ENCODE measurements at places on chromosomes 13 and 19.
A peak's percentile ranks its signal among the peaks of the same experiment; 100 is the strongest.

GRCh38 chr13:71780546-71780945, 86.5 kb downstream of the DACH1 start:
- no peak overlapping the region for H3K4me3 ChIP-seq
- no peak overlapping the region for H3K27ac ChIP-seq
- no peak for DNase-seq
- H3K27me3 ChIP-seq, result no peaks in the 10 kb centered on the region
- no peaks in the 10 kb centered on the region for H3K36me3 ChIP-seq
- H3K4me1 ChIP-seq, result no peaks in the 10 kb centered on the region

- H3K4me3 ChIP-seq, result no peak overlapping the region
- no peaks in the 10 kb centered on the region for H3K4me1 ChIP-seq
- H3K27me3 ChIP-seq, result no peaks in the 10 kb centered on the region
- DNase-seq, result no peak
- no peak overlapping the region for H3K27ac ChIP-seq
These were observed 16.6 kb upstream of the NPAS1 start for GRCh38 chr19:47002853-47003610.

DNA sequence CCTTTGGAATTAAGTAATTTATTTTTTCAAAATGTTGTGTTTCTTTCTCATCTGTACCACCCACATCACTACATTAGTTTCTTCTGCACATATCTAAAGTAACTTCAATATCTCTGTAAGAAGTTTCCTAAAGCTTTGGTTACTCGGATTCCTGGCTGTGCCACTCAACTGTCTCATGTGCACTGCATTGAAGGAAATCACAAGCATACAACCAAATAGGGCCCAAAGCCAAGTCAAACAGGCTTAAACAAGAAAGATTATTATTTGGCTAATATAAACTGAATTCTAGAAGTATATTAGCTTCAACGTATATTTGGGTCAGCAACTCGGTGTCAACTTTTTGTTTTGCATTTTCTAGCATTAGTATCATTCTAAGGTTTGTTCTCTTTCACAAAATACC, 1647.6 kb upstream of the SPRY2 start:
- no peaks in the 10 kb centered on the region for H3K36me3 ChIP-seq
- no peaks in the 10 kb centered on the region for H3K27me3 ChIP-seq

- no peaks in the 10 kb centered on the region for H3K36me3 ChIP-seq
- DNase-seq, result no peak
- no peak overlapping the region for H3K27ac ChIP-seq
- no peaks in the 10 kb centered on the region for H3K27me3 ChIP-seq
These were observed 71.1 kb downstream of the MZT1 start for GRCh38 chr13:72656357-72656756.

GRCh38 chr13:113843864-113844556, 19.9 kb downstream of the GAS6 start:
- no peak overlapping the region for H3K27ac ChIP-seq
- H3K4me1 ChIP-seq, result no peaks in the 10 kb centered on the region
- no peak for DNase-seq
- no peaks in the 10 kb centered on the region for H3K27me3 ChIP-seq

- no peak overlapping the region for H3K4me3 ChIP-seq
- no peak overlapping the region for H3K27ac ChIP-seq
- DNase-seq, result no peak
- H3K36me3 ChIP-seq, result no peaks in the 10 kb centered on the region
These were observed 8.9 kb upstream of the TRPC4 start for GRCh38 chr13:37878496-37878895.

DNA sequence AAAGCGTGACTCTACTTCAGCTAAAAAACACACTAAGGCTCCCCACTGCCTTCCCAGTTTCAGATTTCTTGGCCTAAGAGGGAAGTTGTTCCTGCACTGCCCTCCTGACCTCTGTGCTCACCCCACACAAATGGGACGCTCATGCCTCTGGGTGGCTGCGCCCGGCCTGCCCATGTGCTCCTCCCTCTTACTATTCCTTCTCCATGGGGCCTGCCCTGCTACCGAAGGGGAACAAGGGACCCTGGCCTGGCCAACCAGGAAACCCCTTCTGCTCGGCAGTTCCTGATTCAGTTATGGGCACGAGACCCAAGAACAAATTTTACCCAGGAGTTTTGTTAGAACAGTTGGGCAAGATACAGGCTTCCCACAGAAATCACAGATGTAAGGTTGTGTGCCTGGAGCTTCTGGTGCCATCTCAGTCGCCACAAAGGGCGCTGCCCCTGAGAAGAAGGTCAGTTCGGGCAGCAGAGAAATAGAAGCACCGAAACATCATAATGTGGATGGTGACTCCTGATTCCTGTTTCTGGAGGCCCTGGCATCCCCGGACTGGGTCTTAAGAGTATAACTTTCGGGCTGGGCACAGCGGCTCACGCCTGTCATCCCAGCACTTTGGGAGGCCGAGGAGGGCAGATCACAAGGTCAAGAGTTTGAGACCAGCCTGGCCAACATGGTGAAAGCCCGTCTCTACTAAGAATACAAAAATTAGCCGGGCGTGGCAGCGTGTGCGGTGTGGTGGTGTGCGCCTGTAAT, 5.4 kb upstream of the PLPP2 start:
- peak; percentile 5 for DNase-seq
- H3K36me3 ChIP-seq, result no peaks in the 10 kb centered on the region
- H3K4me1 ChIP-seq, result no peaks in the 10 kb centered on the region
- peaks cover 68% of the 10 kb centered on the region for H3K27me3 ChIP-seq
- no peak overlapping the region for H3K27ac ChIP-seq

DNA sequence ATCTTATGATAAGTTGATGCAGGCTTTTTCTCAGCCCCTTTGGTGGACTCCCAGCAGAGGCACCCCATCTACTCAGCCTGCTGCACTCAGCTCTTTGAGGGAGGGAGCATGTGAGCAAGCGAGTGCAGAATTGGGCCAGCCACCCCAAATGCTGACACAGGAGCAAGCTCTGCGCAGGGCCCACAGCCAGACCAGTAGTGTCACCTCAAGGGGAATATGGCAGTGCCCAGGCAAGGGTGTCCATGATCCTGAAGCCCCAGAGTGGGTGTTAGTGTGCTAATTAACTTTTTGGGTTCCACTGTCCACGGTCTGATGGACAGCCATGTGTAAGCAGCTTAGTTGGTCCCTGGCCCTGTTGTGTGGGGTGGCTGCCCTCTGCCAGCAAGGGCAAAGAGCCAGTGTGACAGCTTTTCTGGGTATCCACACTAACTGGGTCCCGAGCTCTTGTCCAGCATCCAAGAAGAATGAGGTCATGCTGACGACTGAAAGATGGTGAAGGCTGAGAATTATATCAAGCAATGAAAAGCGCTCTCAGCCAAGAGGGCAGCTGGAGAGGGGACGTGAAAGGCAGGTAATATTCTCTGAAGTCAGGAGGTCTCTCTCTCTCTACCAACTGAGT, 898.3 kb upstream of the PCDH9 start:
- H3K27ac ChIP-seq, result no peak overlapping the region
- no peaks in the 10 kb centered on the region for H3K27me3 ChIP-seq
- H3K4me3 ChIP-seq, result no peak overlapping the region
- H3K36me3 ChIP-seq, result no peaks in the 10 kb centered on the region
- DNase-seq, result no peak

DNA sequence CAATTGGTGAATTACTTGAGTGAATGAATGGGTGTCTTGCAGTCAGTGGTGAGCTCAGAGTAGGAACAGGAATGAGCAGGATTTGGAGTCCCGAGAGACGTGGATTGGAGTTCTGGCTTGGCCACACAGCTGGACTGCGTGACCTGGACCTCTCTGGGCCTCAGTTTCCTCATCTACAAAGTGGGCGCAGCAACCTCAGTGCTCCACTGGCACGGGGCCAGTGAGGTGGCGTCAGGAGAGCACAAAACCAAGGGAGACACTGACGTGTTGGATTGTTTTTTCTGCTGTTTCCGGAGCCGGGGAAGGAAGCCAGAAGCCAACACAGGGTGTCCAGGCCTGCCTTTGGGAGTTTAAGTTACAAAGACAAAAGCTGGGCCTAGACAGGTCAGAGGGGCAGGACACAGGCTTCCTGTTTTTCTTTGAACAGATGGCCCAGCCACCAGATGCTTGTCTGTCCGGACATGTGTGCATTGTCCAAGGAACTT, 6.5 kb upstream of the DOCK6 start:
- H3K27ac ChIP-seq, result no peak overlapping the region
- no peak overlapping the region for H3K4me3 ChIP-seq
- no peaks in the 10 kb centered on the region for H3K36me3 ChIP-seq
- no peaks in the 10 kb centered on the region for H3K4me1 ChIP-seq
- peaks cover 81% of the 10 kb centered on the region for H3K27me3 ChIP-seq
- DNase-seq, result no peak

DNA sequence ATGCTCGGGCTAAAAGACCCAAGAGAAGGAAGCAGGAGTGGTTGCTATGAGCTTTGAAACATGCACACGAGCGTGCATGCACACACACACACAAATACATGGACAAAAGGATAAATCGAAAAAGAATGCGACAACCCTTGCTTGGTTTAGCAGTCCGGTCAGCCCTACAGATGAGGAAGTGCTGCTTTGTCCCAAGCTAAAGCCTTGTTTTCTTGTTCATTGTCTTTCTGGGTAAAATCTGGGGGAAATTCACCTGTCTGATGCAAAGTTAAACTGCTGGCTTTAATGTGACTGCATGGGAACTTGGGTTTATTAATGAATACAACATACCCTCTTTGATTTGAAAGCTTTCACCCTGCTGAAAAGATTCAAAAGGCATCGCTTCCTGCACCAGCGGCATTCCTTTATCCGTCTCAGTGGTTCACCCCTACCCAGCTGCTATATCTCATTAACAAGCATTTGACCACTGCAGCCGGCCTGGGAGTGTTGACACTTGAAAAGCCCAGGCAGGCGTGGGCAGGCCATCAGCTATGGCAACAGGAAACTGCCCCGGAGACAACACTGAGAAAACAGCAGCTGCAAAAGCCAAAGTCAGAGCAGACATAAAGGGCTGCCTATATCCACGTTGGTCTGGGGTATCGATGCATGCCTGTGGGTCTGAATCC, 301.7 kb downstream of the NDFIP2 start:
- no peak overlapping the region for H3K4me3 ChIP-seq
- H3K36me3 ChIP-seq, result no peaks in the 10 kb centered on the region
- DNase-seq, result no peak

- H3K4me3 ChIP-seq, result no peak within 1 kb of the TSS
- H3K36me3 ChIP-seq, result no peaks in the 10 kb centered on the region
- DNase-seq, result peak; percentile 23
- H3K4me1 ChIP-seq, result 0 out of 2 replicates have a peak, but pooled peaks cover 3% of the 10 kb centered on the region
These were observed at the start of gene KLC3 for GRCh38 chr19:45340232-45340898. Gene KLC3 (plus strand): TSS chr19:45340750. CDS start chr19:45345542, 4,792 bp downstream.

GRCh38 chr13:93328943-93329342, 102.3 kb downstream of the GPC6 start:
- H3K27ac ChIP-seq, result no peak overlapping the region
- H3K27me3 ChIP-seq, result no peaks in the 10 kb centered on the region
- DNase-seq, result no peak
- no peak overlapping the region for H3K4me3 ChIP-seq

DNA sequence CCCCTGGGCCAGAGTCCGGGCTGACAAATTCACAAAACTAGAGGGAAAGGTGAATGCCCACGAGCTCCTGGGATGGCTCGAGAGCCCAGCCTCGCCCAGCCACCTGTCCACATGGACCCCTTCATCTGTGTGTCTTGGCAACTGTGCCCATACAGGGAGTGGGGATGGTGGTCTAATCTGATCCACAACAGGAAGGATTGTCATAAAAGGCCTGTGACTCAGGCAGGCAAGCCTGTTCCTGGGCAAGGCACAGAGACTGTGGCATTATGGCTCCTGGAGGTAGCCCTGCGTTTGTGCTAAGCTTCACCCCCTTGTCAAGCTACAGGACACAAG, 20.0 kb downstream of the CAPS start:
- H3K27ac ChIP-seq, result no peak overlapping the region
- no peaks in the 10 kb centered on the region for H3K27me3 ChIP-seq
- no peak overlapping the region for H3K4me3 ChIP-seq
- H3K36me3 ChIP-seq, result 0 out of 2 replicates have a peak, but pooled peaks cover 9% of the 10 kb centered on the region
- no peaks in the 10 kb centered on the region for H3K4me1 ChIP-seq
- DNase-seq, result no peak

DNA sequence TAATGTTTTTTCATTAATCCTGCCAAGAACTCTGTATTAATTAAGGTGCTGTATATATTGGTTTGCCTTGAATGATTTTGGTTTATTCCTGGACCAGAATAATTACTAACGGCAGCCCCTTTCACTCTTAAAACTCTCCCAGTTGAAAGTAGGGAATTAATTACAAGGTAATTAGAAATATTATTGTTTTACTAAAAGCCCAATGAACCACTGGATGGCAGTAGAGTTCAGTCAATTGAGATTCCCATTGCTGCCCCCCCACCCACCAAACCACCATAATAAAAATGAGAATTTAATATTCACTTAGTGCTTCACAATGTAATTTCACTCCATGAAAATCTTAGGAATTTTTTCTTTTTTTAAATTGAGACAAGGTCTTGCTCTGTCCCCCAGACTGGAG, 13.7 kb downstream of the WBP4 start:
- no peaks in the 10 kb centered on the region for H3K36me3 ChIP-seq
- no peak overlapping the region for H3K4me3 ChIP-seq
- no peaks in the 10 kb centered on the region for H3K4me1 ChIP-seq
- DNase-seq, result peak; percentile 21
- H3K27ac ChIP-seq, result no peak overlapping the region

Data from MM.1S (cell line).